ENCODE measurements at places on chromosomes 7 and 10.

DNA sequence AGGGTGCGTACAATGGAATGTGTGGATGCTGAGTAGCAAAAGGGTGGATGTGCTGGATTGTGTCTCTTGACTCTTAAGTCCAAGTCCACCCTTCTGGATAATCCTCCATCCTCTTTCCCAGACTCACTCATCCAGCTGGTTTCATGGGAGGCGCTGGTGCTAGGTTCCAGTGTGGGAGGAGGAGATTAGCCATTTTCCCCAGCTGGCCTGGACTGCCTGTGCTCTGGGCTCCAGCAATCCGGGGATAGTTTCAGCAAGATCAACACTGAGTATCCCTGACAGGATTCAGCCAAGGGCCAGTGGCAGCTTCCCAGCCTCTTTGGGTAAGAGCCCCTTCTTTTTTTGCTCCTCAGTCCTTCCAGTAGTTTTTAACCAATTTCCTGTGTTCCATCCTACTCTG is 21.6 kb upstream of the TRIL start:
- DNase-seq: no peak

DNA sequence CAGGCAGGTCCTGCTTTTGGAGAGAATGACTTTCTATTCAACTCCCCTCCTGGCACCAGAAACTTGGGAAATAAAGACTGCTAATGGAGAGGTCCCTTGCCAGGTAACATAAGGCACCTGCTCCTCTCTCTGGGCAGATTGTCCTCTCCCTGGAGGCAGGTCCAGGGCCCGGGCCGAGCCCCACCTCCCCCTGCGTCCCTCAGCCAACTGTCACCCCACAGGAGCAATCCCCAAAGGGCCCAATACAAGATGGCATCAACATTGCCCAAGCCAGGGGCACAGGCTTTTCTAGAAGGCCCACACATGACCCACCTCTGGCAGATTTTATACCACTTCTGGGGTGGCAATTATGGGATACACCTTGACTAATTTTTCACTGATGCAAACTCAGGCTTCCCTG is 145.2 kb downstream of the HERPUD2 start:
- DNase-seq: no peak

DNA sequence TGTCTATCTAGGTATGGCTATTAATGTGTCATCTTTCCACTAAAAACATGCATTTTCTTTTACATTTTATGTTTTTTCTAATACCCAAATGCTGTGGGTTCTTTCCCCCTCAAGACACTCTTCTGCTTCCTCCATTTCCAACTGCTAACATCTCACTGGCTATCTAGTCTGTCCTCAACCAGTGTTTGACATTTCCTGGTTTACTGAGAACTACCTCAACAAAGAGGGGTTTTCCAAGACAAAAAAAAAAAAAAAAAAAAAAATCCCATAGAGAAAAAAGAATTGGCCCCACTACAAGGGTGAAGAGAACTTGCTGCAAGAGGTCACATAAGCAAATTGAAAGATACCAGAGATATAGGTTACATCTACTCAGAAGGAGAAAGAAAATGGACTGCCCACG is 359.7 kb downstream of the CRPPA start:
- DNase-seq: no peak

DNA sequence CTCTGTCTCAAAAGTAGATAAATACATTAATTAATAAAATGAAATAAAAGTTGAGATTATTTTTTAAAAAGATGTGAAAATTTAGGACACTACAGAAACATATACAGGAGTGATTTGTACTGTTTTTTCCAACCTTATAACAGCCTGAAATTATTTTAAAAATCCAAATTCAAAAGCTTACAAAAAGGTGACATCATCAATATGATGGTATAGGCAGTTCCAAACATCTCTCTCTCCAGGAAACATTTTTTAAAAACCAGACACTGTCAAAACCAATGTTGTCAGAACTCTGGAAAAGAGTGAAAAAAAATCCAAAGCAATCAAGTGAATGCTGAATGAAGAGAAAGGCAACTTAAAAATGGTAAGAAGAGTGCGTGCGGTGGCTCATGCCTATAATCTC is 76.7 kb downstream of the HHEX start:
- no peak for DNase-seq

GRCh38 chr10:96025566-96025965 is 17.8 kb upstream of the CCNJ start:
- DNase-seq: no peak

All from stimulated activated CD8-positive, alpha-beta memory T cell treated with anti-CD3 and anti-CD28 coated beads, Interleukin-15, amount 100 ng/mL, for 24 hours (primary cell).